ENCODE measurements at places on chromosomes 6 and 20.

DNA sequence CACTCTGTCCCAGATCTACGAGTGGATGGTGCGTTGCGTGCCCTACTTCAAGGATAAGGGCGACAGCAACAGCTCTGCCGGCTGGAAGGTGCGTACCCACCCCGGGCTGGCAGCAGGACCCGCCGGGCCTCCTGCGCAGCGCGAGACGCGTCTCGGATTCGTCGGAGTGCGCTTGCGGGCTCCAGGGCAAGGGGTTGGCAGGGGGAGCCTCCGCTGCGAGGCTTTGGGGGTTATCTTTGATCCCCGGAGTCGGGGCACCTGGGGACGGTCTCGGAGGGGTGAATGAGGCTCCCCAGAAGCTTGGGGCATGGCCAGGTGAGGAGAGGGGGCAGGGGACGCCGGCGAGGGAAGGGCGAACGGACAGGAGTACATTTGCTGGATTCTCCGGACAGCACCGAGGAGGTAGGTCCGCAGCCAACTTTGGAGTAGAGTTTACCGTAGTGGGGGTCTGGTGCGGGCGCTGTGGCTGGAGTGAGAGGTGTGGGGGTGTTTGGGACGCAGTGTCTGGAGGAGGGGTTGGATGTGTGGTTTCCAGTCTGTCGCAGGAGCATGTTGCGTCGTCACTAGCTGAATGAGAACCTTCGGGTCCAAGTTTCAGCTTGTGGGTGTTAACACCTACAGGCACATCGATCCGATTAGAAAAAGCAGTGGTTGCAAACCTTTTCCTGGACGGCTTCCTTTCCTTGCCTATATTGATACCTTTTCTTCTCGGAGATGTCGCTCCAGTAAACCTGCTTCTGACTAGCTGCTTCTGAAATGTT, 1.2 kb downstream of the FOXO3 start:
- no peak for DNase-seq

DNA sequence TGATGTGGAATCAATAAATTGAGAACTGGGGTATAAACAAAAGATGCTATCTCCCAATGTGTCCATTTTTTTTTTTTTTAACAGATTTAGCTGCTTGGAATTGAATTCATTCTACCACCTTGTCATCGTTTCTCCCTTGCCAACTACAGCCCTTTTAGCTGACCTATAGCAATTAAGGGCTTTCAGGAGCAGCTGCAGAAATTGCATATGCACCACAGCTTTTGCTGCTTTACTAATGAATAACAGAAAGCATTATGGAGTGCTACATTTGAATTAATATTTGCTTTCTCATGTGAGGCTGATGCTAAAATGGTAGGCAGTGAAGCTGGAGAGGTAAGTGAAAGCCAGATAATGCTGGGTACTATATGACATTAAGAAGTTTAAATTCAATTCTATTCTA, 5.7 kb downstream of the SESN1 start:
- DNase-seq = no peak

GRCh38 chr6:93252930-93253329, 166.4 kb downstream of the EPHA7 start:
- DNase-seq = no peak

DNA sequence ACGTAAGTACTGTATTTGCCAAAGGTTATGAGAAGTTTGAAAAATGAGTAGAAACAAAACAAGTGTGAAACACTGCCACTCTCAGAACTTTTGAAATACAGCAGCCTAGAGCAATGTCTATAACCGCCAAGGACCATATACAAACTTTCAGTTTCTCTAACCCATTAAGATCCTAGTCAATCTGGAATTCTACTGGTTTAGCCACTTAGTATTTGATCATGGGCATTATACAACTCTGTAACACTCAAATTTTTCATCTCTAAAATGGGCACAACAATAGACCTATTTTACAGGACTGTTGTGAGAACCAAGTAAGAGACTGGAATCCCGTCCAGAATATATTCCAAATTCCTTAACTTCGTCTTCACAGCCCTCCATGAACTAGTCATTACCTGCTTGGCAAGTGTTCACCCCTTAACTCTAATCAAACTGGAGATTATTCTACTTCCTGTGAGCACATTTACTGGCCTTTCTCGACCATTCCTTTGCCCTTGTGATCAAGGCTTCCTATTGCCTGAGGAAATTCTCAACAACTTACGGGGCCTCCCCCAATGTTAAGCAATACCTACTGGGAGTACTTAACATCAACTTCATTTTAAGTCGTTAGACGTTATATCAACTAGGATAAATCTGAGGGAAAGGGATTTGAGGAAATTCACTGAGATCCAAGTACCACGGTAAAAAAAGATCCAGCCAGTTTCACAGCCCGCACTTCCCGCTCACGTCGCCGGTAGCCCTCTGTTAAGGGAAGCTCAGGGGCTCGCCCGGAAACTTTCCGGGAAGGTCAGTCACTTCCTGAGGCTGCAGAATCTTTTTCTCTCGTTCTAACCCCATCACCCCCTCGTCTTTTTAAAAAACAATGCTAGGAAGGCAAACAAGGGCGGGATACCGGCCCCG, 1.1 kb downstream of the EIF2S2 start:
- no peak for DNase-seq

GRCh38 chr6:142907544-142907943, 37.4 kb downstream of the HIVEP2 start:
- DNase-seq = no peak

DNA sequence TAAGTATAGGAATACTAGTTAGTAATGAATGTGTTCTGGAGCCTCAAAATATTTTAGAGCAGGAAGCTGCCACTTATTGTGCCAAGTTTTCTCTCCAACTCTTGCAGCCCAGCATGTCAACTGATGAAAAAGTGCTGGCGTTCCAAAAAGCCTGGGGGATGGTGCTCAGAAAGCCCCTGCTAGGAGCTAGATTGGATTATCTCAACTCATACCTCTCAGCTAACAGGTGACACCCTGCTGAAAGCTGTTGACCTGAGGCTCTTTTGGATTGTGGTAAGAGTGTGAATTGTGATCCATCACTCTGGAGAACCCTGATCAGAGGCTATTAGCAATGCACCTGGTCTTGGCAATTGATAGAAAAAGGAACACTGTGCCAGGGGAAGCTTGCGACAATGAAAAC, 580.4 kb downstream of the EYS start:
- no peak for DNase-seq

- no peak for DNase-seq
Observed at GRCh38 chr6:1111361-1111760, 200.5 kb upstream of the FOXQ1 start.

Measured in SK-N-MC (cell line).